ENCODE measurements at places on chromosomes 11 and 22.

GRCh38 chr11:69058511-69059270 is 10.0 kb downstream of the TPCN2 start:
- no peak for DNase-seq

DNA sequence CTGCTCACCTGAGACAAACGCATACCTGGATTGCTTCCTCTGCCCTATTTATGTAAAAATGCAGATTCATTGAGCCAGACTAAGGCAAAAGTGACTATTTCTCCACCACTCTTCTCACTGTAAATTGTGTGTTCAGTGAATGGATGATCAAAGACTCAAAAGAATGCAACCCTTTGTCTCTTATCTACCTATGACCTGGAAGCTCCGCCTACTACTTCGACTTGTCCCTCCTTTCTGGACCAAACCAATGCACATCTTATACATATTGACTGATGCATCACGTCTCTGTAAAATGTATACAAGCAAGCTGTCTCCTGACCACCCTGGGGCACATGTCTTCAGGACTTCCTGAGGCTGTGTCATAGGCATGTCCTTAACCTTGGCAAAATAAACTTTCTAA is 418.0 kb upstream of the SYN3 start:
- DNase-seq = no peak

DNA sequence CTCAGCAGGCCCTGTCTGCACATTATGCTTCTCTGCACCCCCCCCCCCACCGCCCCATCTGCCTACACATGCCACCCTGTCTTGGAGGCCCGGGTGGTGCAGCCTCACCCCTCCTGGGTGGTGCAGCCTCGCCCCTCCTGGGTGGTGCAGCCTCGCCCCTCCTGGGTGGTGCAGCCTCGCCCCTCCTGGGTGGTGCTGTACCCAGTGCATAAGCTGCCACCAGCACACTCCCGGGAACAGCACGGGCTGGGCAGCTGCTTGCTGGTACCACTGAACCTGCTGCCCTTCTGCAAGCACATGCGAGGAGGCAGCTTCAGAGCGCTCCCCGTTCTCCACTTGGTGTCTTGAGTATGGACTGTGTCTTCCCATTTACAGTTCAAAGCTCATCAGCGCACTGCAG is 69.3 kb downstream of the NCAPD3 start:
- no peak for DNase-seq

- DNase-seq = no peak
These were observed 9.0 kb downstream of the NEAT1 start for GRCh38 chr11:65431451-65432099.

- no peak for DNase-seq
These were observed 24.9 kb upstream of the CCDC89 start for GRCh38 chr11:85710917-85711316.

- no peak for DNase-seq
These were observed 999.0 kb downstream of the BRD1 start for GRCh38 chr22:48828688-48829087.

DNA sequence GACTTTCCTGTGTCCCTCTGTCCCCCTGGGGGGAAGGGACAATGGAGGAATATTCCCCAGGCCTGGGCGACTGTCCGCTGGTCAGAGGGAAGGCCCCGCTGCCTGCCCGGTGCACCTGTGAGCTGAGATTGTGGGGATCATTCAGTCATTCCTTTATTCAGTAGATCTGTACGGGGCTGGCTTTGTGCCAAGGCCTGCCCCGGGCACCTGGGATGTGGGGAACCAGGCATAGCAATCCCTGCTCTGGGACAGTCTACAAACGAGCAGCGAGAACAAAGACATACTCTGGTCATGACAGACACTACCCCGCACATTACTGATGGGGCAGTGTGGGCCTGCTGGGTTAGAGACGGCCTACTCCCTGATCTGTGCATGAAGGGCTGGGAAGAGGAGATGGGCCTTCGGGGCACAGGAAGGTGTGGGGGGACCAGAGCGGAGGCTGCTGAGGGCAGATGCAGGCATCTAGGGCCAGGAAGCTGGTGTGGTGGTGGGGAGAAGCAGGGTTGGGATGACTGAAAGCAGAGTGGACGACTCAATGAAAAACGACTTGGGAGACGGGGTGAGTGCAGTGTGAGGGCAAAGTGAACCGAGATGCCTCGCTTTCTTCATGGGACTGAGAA is 1.8 kb upstream of the MYO7A start:
- no peak for DNase-seq

DNA sequence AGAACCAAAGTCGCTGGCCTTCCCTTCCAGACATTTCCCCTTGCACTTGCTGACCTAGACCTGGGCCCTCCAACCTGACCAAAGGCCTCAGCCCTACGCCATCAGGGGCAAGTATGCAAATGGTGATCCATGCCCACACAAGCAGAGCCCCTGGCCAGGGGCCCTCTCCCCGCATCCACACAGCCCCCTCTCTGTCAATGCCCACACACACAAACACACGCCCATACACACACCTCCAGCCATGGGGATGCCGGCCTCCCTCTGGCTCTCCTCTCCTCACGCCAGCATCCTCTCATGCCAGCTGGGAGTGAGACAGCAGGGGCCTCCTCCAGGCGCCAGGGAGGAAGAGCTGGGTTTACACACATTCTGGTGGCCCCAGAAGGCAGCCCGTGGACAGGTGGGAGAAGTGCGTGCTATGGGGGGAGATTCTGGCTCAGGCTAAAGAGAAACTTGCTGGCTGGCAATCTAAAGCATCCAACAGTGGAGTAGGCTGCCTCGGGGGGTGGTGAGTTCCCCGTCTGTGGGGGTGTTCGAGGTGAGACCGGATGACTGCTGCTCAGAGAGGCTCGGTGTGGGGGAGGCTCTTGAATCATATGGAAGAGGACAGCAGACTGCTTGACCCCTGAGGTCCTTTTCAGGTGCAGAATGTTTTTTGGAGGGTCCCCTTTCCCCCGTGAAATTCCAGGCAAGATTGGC is 4.8 kb downstream of the NRXN2 start:
- no peak for DNase-seq

DNA sequence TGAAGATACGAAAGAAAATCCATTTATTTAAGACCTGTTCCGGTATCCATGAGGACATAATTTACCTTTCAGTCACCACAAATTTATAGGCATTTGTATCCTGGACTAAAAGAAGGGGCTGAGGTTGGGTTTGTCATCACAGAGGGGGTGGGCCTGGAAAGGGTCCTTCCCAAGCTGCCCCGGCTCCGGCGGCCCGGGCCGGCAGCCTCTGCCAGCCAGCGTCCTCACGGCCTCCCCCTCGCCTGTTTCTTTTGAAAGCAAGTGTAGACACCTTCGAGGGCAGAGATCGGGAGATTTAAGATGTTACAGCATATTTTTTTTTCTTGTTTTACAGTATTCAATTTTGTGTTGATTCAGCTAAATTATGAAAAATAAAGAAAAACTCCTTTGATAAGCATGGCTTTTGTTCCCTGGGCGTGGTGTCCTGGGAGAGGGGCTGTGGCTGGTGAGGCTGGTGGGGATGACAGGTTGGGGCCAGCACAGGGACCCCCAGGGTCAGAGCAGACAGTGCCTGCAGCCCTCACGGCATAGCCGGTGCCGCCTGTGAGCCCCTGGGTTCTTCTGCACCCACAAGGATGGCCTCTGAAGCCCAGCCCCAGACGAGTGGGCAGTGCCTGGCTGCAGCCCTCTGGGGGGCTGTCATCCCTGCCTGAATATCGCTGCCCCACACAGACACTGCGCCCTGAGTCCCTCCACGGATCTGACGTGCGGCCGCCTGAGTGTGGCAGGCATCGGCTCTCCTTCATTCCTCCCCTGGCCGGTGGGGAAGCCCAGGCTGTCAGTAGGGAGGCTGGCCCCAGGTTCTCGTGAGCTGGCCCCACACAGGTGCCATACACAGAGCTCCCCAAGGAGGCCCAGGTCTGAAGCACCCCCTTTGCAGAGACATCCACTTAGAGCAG is 1075.9 kb downstream of the BRD1 start:
- DNase-seq = no peak

DNA sequence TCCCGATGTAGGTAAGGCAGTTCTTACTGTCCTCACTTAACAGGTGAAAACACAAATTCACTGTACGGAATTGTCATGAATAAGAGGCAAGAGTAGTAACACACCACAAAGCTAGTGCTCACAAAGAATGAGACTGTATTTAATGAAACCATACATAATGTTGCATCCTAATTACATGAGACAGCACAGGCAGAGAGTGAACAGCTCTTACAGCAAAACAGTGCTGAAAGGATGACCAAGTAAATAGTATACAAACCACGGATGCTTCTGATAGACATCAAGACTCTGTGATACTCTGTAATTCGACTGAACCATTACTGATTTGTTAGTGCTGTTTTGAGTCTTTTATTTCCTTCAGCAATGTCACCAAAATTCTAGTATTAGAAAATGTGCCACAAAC is 282.3 kb downstream of the TTC28 start:
- no peak for DNase-seq

- no peak for DNase-seq
These were observed 18.4 kb upstream of the RPS3 start for GRCh38 chr11:75380716-75381420.

DNA sequence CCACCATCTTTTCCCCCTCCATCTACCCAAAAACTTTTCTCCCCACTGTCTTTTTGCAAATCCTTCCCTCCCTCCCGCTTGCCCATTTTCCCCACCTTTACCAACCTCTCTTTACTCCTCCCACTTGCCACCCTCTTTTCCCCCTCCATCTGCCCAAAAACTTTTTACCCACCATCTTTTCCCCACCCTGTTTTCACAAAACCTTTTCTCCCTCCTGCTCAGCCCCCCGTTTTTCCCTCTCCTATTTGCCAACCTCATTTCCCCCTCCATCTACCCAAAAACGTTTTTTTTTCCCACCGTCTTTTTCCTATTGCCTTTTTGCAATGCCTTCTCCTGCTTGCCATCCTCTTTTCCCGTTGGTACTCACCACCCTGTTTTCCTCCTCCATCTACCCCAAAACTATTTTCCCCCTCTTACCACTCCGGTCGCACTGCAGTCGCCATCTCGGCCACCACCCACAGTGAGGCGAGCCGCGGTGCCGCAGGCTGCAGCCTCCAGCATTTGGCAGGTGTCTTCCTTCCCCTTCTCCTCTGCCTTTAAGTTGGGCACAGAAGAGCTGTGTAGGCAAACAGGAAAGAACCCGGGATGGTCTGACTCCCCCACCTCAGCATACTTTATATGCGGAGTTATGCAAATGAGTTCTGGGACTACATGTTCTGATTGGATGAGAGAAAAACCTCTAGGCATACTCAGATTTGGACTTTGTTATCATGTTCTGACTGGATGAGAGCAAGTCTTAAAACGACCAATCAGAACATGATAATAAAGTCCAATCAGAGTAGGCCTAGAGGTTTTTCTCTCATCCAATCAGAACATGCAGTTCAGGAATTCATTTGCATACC is 121.2 kb upstream of the VPREB1 start:
- no peak for DNase-seq

DNA sequence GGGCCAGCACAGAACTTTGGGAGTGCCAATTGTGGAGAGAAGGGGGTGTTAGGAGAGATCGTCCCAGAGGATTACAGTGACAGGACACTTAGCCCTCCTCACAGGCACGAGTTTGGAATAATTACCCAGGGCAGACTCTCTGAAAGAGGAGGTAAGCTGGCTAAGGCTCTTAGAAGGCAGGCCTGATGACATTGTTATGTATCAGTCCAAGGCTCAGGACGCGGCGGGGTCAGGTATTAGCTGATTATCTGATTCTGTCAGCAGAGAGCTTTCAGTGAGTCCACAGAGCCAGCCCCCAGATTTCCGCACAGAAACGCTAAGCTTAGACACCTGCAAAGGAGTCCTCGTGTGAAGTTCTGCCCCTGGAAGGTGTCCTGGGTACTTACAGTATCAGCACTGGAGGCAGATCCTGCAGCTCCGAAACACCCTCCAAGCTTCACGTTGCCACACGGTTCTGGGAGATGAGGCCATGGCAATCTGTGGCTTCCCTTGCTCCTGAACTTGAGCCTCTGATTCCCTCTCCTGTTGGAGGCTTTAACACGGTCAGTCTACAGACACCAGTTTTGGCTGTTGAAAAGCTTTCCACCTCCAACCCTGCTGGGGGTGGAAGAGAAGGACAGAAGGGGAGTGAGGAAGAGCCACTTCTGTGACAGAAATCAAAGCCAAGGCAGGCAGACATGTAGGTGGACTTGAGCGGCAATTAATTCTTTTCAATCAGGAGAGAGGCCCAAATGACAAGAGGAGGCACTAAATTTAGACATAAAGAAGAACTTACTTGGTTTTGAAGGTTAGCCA is 123.6 kb upstream of the CADM1 start:
- DNase-seq = no peak

- DNase-seq = no peak
These were observed 13.5 kb upstream of the OSBP2 start for GRCh38 chr22:30680991-30681770.

Measured in BJ (cell line).